SW 1271 (cell line): ENCODE measurements at places on chromosomes 6 and 20.

- DNase-seq: no peak
Observed at GRCh38 chr20:52410182-52410647, 218.6 kb upstream of the ZFP64 start.

- peak; percentile 75 for DNase-seq
Observed at GRCh38 chr6:32087574-32088486, 21.3 kb downstream of the TNXB start.

- no peak for DNase-seq
Observed at GRCh38 chr20:19830211-19830785, 72.2 kb downstream of the RIN2 start.

- DNase-seq: no peak
Observed at GRCh38 chr6:97052152-97052787, 127.7 kb downstream of the KLHL32 start.

GRCh38 chr6:70889270-70889669 lies 67.6 kb downstream of the B3GAT2 start:
- DNase-seq: no peak

GRCh38 chr20:32018269-32019155 lies 8.3 kb downstream of the CCM2L start:
- peak; percentile 73 for DNase-seq

DNA sequence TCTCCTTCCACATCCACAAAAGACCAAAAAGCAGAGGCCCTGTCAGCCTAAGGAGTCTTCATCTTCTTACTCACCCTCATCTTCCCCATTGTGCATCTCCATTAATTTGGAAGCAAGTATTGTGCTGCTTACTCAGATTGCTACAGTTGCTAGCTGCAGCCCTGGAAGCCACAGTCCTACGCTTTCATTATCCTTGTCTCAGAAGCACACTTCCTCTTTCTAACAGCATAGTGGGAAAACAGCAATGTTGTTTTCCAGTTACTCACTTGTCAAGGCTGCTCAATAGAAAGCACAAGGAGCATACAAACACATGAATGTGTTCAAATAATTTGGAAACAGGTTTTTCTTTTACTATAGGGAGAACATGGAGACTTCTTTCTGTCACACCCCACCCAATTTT lies 76.6 kb upstream of the RBM24 start:
- no peak for DNase-seq

DNA sequence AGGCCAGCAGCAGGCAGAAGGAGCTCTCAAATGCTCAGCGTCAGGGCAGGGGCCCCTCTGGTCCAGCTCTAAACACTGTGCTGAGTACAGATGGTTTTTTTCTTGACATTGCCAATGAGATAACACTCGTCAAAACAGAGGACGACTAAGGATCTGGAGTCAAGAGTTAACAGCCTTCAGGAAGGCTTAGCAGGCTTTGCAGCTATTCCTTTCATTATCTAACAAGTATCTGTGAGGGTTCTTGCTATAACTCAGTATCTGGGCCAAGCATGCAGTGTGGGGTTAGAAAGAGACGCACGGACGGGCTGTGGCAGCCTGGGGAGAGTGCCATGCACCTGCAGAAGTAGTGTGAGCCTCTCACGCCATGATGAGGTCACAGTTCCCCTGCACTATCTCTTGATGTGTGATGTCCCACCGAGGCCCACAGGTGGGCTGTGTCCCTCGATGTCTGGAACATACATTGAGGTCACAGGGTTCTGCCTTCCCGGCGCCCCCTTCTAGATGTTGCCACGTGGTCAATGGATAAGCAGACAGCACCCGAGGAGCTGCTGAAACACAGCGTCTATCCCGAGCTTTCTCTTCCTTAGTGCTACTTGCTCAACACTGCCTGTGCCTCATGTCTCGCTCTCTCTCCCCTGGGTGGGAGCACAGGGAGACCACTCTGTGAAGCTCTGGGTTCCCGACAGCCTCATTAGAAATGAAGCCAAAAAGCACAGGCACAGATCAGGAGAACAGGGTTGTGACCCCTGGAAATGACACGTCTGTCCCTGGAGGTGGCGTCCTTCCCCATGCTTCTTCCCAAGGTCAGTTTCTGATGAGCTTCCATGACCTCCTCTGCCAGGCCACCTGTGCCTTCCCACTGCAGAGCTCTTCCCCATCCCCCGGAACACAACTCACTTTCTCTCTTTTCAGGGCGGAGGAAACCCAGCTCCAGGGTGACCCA lies 85.5 kb upstream of the RPS6KA2 start:
- DNase-seq: peak; percentile 11

DNA sequence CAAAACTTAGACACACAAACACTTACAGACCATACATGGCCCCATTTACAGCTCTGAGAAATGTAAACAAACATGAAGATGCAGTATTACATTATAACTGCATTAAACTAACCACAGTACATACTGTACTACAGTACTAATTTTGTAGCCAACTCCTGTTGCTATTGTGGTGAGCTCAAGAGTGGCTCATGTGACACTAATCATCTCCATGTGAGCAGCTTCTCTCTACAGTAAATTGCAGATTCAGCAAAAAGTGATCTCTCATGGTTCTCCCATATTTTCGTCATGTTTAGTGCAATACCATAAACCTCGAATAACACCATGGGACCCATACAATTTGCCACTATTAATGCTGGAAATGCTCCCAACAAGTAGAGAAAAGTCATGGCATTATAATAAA lies 860.4 kb downstream of the EPHA7 start:
- DNase-seq: no peak
